ENCODE measurements at places on chromosomes 16 and 17.

DNA sequence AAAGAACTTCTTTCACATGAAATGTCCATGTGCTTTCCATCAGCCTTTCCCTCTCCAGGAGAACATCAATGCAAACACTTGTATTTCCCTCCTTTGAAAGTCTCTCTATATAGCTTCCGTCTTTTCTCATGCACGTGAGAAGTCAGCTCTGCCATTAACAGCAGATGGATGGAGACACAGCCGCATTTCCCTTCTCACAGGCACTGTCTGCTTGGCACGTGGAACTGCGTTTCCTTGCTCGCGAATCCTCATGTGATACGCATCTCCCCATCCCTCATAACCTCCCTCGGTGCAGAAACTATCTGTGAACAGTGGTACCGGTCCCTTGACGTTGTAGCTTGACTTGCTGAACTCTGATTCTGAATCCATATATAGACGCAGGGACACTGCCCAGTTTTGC lies 717.0 kb upstream of the RBFOX1 start:
- DNase-seq, result no peak

- DNase-seq, result no peak
Observed at GRCh38 chr17:72705905-72706395, 386.5 kb downstream of the SLC39A11 start.

- DNase-seq, result no peak
Observed at GRCh38 chr16:80511824-80512592, 28.8 kb upstream of the DYNLRB2 start.

- no peak for DNase-seq
Observed at GRCh38 chr17:9935408-9935807, 30.3 kb upstream of the RCVRN start.

DNA sequence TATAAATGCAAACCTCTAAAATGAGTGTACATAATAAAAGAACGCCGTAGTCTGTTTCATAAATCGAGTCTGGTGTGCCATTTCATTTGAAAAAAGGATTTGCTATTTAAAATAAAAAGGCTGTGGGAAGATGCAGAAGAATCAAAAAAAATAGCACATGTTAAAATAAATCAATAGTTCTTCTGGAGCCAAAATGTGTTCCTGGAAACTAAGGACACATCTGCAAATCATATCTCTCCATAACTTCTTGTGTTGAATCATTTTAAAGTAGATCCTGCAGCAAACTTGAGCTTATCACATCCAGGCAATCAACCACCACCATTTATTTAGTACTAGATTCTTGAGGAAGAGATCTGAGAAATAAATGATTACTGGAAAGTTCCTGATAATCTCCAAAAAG lies 29.0 kb downstream of the XPO6 start:
- DNase-seq, result no peak

DNA sequence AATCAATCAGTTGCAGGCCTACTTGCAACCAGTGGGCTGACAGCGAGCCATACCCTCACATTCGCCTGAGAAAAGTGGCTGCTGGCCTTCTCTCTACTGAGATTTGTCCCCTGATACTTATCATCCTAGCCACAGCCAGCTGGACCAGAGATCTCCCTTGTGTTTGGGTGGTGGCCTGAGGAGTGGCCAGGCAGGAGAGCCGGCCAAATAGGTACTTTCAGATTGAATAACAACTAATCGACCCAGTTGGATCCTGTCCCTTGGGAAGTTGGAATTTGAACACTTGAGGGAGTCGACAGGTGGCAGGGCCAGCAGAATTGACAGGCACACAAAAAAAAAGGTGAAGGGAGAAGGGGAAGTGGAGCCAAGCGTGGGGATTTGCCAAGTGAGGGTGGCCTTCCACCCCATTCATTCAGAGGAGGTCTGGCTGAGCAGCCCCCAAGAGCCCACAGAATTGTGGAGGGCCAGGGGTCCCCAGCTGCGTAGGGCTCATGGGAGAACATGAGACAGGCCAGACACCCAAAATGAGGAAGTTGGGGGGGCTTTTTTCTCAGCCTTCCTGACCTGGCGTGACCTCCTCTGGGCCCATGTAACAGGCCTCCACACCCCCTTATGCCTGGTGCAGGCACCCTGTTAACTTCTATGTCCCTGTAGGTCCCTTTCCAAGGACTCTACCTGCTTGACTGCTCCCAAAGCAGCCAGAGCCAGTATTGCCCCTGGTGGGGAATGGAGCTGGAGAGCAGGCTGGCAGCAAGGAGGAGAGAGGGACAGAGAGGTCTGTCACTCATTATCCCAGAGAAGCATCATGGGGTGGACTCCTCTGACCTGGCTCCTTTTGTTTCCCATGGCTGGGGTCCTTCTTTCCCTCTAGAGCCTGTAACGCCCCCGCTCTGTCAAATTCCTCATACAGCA lies 2.9 kb upstream of the RANGRF start:
- no peak for DNase-seq

- DNase-seq, result no peak
Observed at GRCh38 chr17:68141050-68141449, 105.5 kb downstream of the KPNA2 start.

DNA sequence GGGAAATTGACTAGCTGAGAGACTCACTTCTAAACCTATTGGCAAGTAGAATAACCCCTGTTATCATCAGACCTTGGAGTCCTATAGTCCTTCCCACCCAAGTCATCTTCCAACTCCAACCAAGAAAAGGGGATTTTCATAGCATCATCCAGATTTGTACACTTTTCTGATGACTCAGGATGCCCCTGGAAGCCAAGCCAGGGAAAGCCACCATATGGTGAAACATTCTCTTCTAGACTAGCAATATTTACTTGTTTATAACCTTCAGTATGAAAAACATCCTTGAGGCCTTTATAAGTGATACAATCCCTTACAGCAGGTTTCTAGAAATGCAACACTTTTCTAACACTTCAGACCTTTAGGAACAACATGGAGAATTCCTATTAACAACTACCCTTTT lies 618.8 kb upstream of the CDH11 start:
- no peak for DNase-seq

DNA sequence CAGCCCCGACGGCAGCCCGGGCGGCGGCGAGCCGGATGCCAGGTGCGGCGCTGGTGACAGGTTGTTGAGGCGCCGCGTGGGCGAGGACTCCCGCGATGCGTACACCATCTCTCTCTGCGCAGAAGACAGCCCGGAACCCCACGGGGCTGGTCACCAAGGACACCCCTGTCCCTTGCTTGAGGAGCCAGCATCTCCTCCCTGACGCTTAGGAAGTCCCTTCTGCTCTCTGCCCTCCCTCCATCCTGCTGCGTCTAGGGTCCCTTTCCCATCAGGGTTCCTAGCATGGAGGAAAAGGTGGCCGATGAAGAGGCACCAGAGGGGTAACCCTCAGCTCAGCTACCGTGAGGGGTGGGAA lies 43.6 kb downstream of the SRCIN1 start:
- no peak for DNase-seq
